CD4-positive, alpha-beta T cell treated with Interleukin-21 for 1 hour (primary cell): ENCODE measurements at places on chromosomes 13 and 19.

GRCh38 chr19:3003046-3003445 lies 25.7 kb downstream of the TLE6 start:
- DNase-seq = no peak

- DNase-seq = no peak
Measured at GRCh38 chr13:88937384-88937783, 1266.2 kb downstream of the SLITRK5 start.

GRCh38 chr13:28631801-28632200 lies 27.1 kb upstream of the POMP start:
- DNase-seq = no peak

- DNase-seq = no peak
Measured at GRCh38 chr13:95643571-95643935, 953 bp downstream of the DZIP1 start.

DNA sequence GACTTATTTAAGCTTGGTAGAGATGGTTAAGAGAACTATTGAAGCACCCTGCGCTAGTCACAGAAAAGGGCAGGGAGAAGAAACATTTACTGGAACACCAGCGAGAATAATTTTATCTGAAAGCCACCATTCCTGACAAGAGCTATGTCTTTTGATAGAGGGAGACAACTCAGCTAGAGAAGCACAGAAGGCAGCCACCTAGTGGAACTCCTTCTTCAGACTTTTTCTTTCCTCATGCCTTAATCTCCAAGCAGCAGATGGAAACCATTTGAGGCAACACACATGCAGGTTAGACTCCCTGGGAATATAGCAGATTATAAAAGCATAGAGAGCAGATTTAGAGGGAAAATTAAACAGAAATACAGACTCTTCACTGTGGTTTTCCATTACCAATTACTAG lies 813.4 kb downstream of the SLITRK6 start:
- DNase-seq = no peak

DNA sequence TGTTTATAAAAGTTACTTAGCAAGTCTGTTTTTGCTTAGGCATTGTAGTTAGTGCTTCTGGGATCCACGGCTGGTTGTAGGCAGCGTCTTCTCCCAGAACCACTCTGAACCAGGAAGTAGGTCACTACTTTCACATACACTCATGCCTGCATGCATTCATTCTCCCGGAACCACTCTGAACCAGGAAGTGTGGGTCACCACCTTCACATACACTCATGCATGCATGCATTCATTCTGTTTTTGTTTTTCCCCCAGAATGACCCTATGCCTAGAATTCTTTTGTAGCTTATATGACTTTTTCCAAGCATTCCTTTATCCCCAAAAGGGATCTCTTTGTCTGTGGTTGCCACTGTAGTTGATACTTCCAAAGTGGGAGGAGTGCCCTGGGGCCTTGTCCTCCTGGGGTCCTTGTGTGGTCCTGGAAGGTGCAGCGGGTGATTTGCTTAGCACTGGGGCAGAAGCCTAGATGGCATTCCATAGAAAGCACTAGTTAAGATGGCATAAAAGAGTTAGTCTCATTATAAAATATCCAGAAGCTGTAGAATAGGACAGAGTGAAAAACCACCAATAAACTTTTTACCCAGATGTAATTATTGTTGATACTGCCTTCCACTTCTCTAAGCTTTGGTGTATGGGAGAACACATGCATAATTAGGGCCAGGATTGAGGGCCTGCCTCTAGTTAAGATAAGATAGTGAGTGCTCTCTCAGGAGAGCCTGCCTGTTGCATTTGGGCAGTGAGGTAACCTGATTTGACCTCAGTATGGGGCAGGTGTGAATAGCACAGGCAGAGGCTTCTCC lies 68.6 kb upstream of the TEX29 start:
- DNase-seq = no peak

GRCh38 chr19:11199517-11199916 lies 2.2 kb upstream of the KANK2 start:
- no peak for DNase-seq

GRCh38 chr13:35703061-35703460 lies 226.6 kb upstream of the MAB21L1 start:
- DNase-seq = no peak

DNA sequence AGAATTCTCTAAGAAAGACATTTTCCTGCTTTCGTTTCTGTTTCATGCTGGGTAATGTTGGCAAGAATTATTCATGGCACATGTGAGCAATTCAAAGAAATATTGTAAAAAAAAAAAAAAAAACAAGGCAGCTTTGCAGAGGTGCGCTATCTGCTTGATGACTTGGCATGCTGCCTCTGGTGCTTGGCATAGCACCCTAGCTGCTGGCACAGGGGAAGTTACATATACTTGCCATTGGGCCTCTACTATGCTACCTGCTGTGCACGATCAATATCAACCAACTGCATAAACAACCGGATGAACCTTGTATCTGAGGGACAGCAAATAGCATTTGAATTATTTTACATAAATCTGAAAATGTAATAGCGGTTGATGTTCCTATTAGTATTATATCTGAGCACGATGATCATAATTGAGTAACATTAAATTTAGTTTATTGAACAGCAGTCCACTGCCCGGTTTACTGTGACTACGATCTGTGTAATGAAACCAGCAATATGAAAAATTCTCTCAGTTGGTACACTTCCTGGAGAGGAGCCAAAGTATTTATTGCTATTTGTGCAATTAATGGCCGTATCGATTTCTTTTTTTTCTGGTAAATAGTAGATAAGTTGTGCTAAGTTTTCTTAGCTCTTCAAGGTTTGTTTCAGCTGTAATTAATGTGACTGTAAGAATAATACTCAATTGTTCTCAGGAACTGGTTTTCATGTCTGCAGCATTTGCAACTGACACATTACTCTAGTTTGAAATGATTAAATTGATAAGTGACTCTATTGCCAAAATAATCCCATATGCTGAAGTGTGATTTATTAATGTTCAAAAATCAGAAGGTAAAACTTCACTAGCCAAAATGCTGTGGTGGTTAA lies 717.3 kb downstream of the DACH1 start:
- DNase-seq = no peak

- peak; percentile 83 for DNase-seq
Measured at GRCh38 chr13:99314640-99315176, 7.5 kb upstream of the GPR183 start.

- no peak for DNase-seq
Measured at GRCh38 chr19:10007371-10008183, 2.7 kb downstream of the COL5A3 start.

GRCh38 chr13:42350141-42350540 lies 78.2 kb downstream of the AKAP11 start:
- no peak for DNase-seq

GRCh38 chr13:37769078-37769477 lies 100.5 kb downstream of the TRPC4 start:
- DNase-seq = no peak

DNA sequence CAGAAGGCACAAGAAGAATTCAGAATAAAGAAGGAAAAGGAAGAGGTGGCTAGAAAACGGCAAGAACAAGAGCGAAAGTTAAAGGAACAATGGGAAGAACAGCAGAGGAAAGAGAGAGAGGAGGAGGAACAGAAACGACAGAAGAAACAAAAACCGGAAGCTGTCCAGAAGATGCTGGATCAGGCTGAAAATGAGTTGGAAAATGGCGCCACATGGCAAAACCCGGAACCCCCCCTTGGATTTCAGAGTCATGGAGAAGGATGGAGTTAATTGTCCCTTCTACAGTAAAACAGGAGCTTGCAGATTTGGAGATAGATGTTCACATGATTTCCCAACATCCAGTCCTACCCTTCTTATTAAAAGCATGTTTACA lies 6.7 kb downstream of the CD209 start:
- DNase-seq = no peak

- no peak for DNase-seq
Measured at GRCh38 chr19:4870025-4870700, 2.7 kb upstream of the PLIN3 start.

DNA sequence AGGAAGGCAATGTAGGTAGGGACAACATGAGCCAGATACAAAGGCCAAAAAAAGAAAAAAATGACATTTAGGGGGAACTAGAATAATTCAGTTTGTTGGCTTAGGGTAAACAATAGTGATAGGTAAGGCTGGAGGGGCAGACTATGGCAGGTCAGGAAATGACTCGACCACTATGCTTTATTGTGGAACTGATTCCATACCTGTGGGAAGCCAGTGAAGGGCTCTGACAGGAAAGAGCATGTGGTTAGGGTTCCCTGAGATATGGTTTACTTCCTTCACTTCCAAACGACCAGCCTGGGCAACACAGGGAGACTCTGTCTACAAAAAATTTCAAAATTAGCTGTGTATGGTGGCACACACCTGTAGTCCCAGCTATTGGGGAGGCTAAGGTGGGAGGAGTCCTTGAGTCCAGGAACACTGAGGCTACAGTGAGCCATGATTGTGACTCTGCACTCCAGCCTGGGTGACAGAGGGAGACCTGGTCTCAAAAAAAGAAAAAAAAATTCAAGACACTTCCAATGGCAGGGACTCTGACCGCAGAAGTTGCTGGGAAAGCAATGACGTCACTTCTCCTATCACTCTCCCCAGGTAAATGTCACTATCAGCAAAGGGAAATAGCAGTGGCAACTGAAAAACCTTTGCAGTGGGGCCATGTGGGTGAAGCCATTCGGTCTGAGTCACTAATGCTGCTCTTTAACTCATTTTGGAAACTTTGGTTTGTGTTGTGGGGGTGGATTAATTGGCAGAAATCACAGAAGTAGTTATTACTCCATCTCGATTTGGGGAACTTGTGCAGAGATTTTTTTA lies 192.8 kb upstream of the TSC22D1 start:
- DNase-seq = no peak
